Stimulated activated naive CD4-positive, alpha-beta T cell treated with Interleukin-2 at 50 U/mL for 16 hours (primary cell): ENCODE measurements at places on chromosomes 5 and 9.

GRCh38 chr5:80540691-80541090, 29.4 kb downstream of the ANKRD34B start:
- no peak for DNase-seq

DNA sequence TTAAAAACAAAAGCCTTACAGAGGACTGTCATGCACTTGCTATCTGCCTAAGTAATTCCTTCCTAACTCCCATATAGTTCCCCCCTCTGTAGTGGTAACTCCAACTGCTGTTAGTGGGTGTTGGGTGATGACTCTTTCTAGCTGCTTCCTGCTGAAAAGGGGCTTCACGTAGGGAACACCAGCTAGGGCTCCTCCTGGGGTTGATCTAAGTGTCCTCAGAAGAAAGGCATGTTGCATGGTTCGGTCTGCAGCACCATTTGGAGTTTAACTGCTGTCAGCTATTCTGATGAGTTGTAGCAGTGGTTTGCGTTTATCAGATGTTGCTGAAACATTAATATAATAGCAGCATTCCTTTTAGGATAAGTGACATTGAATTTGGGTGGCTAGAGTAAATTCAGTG, 281.9 kb upstream of the TUSC1 start:
- no peak for DNase-seq

DNA sequence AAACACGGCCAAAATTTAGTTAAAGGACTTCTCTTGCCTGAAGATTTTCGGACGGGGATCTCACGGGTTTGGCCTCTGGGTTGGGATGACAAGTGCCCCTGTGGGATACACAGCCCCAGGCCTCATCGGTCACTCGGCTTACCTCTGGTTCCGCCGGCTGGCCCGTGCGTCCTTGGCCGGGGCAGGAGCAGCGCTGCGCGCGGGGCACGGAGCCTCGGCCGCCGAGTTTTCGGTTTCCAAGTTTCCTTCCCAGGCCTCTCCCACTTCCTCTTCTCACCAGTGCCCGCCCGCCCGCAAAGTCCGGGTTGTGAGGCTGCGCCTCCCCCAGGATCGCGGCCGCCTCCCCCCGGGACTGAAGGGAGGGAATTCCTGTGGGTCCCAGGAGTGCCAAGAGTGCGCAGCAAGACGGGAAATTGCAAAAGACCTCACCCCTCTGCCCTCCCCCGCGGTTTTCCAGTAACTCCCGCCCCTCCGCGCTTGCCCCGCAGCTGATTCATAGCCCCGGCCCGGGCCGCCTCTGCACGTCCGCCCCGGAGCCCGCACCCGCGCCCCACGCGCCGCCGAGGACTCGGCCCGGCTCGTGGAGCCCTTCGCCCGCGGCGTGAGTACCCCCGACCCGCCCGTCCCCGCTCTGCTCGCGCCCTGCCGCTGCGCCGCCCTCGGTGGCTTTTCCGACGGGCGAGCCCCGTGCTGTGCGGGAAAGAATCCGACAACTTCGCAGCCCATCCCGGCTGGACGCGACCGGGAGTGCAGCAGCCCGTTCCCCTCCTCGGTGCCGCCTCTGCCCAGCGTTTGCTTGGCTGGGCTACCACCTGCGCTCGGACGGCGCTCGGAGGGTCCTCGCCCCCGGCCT, at the start of gene OSMR:
TSS of gene OSMR (plus strand) at position 487 of the 853 bp plus-strand sequence. CDS start 23,033 bp downstream, outside the sequence.
- DNase-seq: no peak

GRCh38 chr5:163260961-163261360, 176.4 kb upstream of the CCNG1 start:
- no peak for DNase-seq

GRCh38 chr5:96649681-96650540, 12.3 kb upstream of the CAST start:
- DNase-seq: no peak

DNA sequence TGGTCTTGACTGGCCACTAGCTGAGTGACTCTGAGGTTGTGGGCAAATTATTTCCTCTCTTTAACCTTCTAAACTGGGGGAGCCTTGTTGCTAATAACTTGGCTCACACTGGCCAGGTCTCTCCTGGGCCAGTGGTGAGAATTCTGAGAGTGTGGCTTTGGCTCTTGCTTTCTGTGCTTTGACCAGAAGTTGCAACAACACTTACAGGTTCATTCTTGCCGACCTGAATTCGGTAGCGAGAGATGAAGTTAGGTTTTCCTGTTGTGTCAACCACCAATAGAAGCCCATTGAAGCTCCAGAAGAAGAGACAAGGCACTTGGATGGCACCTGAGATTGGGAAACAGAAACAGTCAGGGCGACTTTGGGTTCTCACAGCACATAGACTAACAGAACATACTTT, 19.8 kb downstream of the FAXDC2 start:
- no peak for DNase-seq

GRCh38 chr5:118430076-118430475, 558.3 kb downstream of the DTWD2 start:
- DNase-seq: no peak

DNA sequence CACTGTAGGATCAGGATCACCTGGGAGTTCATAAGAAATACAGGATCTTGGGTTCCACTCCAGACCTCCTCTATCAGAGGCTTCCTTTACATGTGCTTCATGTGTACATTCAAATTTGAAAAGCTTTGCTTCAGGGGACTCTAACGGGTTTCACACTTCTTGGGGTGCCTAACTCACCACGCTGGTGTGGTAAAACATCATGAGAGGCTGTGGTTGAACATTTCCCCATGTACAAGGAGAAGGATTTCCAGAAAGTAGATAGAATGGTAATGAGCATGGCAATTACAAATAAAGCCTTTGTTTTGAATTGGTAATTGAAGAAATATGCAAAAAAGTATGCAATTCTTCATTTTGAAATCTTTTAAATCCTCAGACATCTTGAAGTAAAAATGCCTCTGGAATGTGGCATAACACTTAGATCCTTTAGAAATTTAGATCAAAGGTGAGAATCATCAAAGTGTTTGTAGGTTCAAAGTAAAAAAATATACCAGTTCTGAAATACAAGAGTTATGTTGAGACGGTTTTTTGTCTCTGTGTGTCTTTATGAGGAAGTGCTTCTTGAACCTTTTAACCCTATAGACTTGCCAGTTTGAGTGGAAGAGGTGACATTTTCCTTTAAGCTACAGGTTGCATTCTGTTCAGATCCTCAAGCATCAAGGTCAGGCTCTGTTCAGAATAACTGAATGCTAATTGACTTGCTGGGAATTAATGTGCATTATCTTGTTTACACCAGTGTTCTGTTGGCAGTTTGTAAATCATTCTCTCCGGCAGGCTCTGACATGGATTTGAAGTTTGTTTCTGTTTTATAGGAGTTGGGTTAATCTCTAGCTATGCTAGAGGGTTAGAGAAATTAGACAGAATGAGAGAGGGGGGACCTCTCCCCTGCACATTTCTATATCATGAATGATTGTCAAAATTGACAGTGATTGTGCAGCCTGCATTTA, 415.3 kb downstream of the MAN2A1 start:
- no peak for DNase-seq

DNA sequence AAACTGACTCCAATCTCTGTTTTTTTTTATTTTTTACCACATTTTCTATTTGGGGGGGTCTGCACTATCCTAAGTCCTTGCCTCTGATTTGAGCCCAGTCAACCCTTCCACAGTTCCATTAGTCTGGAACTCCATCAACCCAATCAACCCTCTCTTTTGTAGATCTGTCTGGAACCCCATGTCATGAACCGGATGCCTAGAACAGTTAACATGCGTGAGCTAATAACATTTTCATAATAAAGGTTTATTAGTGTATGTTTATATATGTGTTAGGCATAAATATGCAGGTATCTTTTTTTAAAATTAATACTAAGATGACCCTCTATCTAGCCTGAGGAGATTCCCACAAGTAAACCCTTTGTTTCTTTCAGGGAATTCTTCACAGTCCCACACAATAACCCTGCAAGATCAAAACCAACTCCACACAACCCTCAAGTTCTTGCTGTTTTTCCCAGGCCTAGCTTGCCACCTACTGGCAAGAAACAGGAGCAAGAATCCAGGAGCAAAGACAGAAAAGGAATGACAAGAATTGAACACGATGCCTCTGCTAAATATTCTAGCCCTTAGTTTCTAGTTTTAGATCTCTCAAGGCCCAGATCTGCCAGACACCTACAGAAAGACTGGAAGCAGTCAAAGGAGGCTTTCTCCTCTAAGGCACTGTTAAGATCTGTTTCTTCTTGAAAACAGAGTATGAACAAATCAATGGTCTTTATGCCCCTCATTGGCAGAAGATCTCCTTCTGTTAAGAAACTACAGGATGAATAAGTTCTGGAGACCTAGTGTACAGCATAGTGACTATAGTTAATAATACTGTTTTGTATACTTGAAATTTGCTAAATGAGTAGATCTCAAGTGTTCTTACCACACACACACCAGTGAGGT, 100.4 kb downstream of the TRIM36 start:
- DNase-seq: no peak

- no peak for DNase-seq
Measured at GRCh38 chr9:84170521-84171141, 169.9 kb downstream of the SLC28A3 start.

DNA sequence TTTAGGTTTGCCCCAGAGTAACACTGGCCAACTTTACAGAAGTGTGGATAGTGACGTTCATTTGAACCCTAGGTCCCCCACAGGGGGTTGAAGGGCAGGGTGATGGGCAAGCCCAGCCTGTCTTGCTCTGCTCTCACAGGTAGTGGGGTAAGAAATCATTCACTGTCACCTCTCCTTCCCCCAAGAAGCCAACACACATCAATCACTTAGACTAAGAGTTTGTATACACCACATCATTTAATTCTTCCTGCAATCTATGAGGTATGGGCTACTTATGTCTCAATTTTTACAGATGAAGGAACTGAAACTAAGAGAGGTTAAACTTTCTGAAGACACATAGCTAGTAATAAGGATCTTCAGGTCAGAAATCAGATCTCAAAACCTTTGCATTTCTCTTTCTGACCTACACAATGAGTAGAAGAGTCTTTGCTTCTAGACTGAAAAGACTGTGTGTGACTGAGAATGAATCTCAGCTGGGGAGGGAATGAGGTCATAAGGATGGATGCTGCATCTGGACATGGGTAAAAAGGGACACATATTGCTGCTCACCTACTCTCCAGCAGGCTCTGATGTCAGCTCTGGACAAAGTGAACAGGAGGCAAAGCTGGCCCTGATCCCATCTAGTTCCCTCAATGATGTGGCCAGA, 81.0 kb upstream of the EQTN start:
- no peak for DNase-seq

DNA sequence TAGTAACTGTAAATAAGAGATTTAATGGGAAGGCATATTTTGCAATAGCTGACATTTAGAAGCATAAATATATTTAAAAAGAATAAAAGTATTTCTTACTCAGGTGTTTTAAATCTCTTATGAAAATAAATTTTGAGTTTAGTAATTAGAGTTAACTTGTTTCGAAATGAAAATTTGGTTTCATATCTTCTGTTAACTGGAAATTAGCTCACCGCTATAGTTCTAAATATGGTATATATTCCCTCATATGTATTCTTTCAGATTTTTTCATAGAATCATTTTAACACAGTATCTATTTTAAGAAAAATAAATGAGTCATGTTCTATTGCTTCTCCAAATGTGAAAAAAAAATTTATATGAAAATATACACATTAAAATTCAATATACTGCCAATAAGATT, 434.1 kb downstream of the DTWD2 start:
- DNase-seq: no peak

GRCh38 chr5:32357658-32358057, 44.9 kb upstream of the MTMR12 start:
- DNase-seq: no peak

- no peak for DNase-seq
Measured at GRCh38 chr5:83363111-83363885, 108.2 kb upstream of the VCAN start.

DNA sequence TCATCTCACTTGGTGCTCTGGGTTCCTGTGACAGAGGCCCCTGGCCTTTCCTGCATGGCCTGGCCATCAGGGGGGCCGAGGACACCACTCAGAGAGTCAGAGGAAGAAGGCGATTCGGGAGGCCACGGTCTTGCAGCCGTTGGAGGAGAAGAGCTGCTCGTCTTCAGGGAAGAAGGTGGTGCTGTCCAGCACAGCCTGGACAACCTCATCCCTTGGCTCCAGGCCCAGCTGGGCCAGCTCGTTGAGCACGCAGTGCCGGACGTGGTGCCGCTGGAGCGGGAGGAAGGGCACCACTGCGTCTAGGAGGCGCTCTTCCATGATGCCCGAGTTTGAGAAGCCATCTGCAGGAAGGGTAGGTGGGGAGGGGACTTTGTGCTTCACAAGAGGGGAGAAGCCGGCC, 3.2 kb downstream of the TOR2A start:
- no peak for DNase-seq
